ENCODE measurements at places on chromosomes 1 and 21.
A peak's percentile ranks its signal among the peaks of the same experiment; 100 is the strongest.

- DNase-seq = peak; percentile 13
Measured at GRCh38 chr1:55443175-55443915, 228.2 kb upstream of the USP24 start.

DNA sequence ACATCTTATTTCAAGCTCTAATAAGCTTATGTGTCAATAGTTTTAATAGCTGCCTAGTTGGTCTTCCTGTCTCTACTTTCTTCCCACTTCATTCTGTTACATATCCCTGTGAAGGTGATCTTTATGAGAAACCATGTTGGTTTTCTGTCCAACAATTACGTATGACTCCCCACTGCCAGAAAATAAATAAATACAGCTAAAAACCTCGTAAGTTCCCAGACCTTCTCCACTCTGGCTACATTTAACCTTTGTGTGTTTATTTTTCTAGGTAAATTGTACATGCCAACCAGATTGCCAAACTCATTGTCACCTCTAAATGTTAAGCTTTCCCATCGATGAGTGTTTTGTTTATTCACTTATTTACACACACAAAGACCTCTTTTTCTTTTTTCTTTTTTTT lies 147.2 kb downstream of the CRB1 start:
- DNase-seq = no peak

- DNase-seq = no peak
Measured at GRCh38 chr1:100045206-100045605, 75.4 kb downstream of the SLC35A3 start.

DNA sequence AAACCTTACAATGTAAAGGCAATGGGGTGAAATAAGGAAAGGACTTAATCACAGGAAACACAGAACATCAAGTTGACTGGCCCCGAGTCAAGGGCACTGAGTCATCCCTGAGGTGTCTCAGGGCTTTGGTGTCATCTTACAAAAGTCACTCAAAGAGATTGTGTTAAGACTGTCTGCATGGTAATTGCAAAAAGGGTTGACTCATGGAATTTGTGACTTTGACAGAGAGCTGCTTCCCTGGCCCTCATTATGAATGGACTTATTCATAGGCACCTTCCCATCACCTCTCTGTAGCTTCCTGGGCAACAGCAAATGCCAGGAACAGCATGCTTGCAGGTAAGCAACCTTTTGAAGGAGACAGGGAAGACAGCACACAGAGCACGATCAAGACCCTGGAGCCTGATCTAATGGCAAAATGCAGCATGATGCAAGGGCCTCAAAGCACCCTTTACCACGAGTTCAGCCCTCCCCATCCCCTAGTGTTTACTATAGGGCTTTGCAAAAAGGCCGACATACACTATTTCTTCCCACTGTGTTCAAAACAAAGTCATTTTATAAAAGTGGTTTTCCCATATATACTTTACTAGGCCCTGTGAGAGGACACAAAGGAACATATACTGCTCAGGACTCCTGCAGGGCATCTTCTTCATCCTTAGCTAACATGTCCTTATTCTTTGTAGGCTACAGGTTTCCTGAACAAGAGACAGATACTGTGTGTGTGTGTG lies 17.1 kb downstream of the ZP4 start:
- no peak for DNase-seq

GRCh38 chr1:28871631-28872401 lies 42.6 kb upstream of the EPB41 start:
- no peak for DNase-seq

GRCh38 chr1:228512781-228513198 lies 25.6 kb downstream of the RNF187 start:
- no peak for DNase-seq

DNA sequence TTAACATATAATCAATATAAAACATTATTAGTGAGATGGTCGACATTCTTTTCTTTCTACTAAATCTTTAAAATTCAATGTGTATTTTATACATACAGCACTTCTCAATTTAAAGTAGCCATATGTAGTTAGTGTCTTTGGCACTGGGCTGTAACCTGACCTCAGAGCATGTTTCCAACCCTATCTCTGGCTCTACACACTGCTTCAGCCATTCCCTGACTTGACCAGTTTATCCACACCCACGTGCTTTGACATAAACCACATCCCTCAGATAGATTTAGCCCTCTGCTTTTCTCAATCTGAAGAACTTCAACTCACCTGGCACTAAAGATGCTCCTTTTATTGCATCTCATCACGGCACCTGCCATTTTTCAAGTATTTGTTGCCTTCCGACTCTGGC lies 58.3 kb downstream of the RGS2 start:
- DNase-seq = no peak

- no peak for DNase-seq
Measured at GRCh38 chr1:248737457-248737856, 18.1 kb downstream of the LYPD8 start.

- DNase-seq = no peak
Measured at GRCh38 chr1:91537987-91538304, 37.3 kb downstream of the CDC7 start.

DNA sequence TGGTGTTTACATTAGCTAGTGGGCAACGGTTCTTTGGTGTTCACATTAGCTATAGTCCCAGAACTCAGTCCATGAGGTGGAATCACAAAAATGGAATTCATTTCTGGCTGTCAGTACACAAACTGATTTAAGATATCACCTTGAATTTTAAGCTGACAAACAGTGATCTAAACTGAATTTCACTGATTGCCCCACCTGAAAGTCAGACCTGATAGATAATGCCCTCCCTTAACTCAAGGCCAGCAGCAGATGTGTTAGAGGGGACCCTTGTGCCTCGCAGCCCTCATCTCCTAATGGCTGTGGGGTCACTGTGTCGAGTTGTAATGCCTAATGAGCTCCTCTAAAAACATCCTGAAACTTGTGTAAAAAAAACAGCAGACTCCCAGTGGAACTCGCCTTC lies 8.6 kb downstream of the ARF1 start:
- DNase-seq = no peak

DNA sequence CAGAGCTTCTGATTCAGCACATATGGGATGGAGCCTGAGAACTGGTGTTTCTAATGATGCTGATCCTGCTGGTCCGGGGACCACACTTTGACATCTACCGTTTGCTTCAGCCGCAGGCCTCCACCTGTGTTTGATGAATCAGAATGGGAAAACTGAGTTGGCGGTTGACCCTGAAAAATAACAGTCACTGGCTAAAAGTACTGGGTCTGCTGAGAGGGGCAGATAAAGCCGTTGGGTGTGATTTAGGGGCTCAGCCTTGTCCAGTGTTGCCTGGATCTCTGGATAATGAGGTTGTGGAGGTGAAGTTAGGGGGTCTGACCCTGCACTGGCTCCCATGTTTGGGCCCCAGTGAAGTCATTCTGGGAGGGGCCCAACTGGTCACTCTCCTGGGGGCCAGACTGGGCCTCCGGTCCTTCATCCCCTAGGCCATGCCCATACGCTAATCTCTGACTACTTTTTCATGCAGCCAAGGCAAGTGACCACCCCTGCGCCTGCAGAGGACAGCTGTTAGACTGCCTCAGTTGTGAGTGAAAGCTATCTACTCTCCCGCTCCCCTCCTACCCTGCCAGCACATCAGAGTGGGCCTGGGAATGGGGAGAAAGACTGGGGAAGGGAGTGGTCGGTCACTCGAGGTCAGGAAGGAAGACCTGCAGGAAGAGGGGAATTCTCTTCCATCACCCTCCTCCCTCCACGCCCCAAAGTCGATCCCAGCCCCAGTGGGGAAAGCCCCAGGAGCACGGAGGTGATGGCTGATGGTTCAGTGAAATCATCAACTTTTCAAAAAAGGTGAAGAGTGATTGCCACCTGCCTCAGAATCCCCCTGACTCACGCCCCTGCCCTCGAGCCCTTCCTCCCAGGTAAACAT lies 27.7 kb downstream of the VASH2 start:
- no peak for DNase-seq

DNA sequence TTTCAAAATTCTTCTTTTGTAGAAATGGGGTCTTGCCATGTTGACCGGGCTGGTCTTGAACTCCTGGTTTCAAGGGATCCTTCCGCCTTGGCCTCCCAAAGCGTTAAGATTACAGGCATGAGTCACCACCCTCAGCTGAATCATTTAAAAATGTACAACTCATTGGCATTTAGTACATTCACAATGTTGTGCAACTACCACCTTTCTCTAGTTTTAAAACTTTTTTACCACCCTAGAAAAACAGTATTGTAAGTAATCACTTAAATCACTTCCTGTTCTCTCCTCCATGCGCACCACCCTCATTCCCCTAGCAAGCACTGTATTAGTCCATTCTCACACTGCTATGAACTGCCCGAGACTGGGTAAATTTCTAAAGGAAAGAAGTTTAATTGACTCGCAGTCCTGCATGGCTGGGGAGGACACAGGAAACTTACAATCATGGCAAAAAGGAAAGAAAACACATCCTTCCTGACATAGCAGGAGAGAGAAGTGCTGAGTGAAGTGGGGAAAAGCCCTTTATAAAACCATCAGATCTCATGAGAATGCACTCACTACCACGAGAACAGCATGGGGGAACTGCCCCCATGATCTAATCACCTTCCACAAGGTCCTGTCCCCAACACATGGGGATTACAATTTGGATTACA lies 14.4 kb upstream of the THEM5 start:
- DNase-seq = no peak

GRCh38 chr21:19995253-19995652 lies 1003.0 kb upstream of the NCAM2 start:
- no peak for DNase-seq

DNA sequence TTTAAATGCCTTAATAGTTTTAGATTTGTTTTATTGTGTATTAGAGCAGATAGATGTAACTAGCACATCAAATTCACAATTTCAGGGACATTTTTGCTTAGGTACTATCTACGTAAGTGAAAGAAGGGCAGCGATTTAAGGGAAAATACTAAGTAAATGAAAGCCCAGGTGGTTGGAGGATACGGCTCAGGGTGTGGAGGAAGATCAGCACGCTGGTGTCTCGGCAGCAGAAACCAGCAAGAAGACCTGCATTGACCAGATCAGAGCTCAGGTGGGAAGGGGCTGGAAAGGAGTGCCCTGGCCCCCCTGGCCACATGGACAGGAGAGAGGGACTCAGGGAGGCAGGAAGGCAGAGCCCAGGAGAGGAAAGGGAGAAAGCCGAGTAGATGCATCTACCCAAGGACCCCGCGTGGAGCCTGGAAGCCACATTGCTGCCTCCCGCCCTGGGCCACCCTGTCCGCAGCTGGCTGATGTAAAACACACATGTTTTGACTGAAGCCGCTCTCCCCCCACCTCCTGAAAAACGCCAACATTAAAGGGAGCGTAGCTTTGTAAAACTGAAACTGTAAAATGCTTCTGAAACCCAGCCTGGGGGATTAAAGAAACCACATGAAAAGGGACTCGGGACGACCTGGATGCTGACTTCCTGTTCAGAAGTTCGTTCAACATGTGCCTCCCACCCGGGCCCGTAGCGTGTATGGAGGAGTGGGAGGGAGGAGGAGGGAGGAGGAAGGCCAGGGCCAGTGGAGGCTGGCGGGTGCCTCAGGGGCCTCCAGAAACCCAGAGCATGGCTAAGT lies 72.6 kb upstream of the TARDBP start:
- DNase-seq = no peak

DNA sequence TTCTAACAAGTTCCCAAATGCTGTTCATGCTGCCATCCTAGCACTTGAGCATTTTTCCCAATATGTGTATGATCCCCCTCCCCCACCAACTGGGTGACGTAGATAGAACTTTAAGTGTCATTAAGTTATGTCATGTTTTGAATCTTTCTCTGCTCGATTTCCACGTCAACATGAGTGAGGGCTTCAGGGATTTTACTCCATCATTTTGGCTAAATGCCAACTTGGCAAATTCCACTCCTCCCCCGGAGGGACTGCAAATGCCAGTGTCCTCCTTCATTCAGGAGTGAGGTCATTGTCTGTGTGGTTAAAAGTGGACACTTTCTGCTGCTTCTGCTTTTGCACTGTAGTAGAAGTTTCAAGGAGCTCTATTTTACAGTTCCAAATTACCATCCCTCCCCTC lies 201.7 kb downstream of the FGGY start:
- no peak for DNase-seq

DNA sequence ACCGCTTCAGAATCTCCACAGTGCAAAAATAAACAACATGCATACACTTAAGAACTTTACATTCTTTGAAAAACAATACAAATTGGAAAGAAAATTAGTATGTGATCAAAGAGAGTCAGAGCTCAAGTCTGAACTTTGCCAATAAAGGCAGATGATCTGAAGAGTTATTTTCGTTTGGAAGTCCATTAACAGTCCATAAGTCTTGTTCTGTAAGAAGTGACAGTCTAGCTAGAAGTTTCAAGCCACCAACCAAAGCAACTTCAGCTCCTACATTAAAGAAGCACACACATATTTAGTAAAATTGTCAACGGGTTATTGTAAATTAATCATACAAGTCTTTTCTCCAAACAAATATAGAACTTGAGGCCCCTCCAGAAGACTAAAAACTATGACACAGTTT lies 20.7 kb downstream of the ANGEL2 start:
- no peak for DNase-seq

DNA sequence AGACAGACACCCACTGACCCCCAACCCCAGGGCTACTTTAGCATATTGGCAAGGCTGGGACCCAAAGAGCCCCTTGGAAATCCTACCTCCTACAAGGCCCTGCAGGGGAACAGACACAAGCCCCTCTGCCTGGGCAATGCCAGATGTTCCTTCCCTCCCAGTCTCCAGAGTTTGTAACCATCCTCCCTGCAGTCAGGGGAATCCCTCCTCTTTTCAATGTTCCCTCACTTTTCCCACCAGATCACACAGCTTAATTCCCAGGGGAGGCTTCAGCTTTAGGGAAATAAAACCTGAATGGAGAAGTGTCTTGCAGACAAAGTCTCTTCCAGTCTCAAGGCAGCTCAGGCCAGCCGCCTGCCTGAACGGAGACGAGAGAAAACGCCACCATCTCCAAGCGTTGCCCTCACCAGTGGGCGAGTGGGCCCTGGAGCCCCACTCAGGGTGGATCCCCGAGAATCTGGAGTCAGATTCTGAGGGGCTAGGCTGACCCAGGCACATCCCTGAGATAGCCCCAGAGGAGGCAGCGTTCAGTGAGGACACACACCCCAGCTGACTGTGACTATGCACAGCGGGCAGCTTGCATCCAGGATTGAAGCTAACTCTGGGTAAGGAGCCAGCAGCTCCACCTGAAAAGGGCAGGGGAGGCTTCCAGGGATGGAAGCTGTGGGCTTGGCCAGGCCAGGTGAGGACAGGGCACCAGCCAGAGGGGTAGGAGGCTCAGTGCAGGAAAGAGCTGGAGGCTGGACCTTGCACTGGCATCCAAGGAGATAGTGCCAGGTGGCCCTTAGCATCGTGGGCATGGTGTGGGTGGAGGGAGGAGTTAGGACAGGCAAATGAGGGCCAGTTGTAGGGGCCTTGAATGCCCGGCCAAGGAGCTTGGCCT lies 44.0 kb upstream of the ZC3H12A start:
- no peak for DNase-seq

GRCh38 chr21:44724196-44724595 lies 12.8 kb upstream of the TSPEAR start:
- DNase-seq = no peak
